ENCODE measurements at places on chromosomes 5 and 9.

GRCh38 chr9:122810306-122810946 lies 10.5 kb downstream of the OR1K1 start:
- peak; percentile 91 for DNase-seq

DNA sequence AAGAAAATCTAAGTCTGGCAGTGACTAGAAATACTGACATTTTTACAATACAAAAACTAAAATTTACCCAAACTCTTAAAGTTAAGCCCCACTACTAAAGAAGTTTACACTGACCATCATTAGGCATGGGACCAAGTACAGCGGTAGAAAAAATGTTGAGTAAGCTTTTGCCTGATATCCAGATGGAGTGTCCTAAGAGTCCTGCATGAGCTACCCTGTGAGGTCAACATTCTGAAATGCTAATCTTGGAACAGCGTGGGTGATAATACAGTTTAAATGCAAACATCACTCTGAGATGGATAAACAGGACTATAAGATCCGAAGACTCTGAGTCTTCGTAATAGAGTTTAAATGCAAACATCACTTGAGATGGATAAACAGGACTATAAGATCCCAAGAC lies 189.7 kb downstream of the DCP2 start:
- DNase-seq: no peak

DNA sequence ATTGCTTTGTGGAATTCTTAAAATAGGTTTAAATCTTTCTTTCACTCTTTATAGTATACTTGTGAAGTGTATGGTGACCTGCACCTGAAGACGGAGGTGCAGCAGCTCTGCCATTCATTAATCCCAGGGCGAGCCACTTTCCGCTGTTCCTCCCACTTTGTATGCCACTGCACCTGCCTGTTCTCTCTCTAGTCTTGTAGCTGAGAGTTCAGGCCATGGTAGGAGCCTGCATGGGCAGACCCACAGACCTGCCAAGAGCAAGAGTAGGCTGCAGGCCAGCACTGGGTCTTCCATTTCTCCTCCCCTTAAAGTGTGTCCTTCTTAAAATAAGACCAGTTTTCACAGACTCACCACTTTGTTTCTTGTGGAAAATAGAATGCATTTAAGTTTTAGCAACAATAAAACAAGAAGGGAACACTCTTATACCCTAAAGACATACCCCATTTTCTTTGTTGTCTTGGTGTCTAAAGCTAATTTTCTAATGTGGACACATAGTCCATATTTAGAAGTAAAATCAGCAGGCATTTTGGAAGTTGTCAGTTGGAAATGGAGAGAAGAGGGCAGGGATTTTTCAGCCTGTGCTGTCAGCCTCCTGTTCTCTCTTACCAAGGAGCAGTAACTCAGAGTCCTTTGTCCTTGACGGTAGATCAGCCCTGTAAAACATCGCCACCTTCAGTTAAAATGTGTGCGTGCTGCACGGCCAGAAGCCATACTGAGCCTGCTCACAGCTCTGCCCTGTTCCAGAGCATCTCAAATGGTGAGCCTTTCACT lies 103.2 kb downstream of the SNCAIP start:
- DNase-seq: peak; percentile 76

- DNase-seq: no peak
Observed at GRCh38 chr5:164573397-164573796, 1068.0 kb downstream of the MAT2B start.

- DNase-seq: no peak
Observed at GRCh38 chr9:99058964-99059921, 45.7 kb upstream of the TGFBR1 start.

All from lung microvascular endothelial cell (primary cell).